ENCODE measurements at places on chromosomes 12 and 14.

DNA sequence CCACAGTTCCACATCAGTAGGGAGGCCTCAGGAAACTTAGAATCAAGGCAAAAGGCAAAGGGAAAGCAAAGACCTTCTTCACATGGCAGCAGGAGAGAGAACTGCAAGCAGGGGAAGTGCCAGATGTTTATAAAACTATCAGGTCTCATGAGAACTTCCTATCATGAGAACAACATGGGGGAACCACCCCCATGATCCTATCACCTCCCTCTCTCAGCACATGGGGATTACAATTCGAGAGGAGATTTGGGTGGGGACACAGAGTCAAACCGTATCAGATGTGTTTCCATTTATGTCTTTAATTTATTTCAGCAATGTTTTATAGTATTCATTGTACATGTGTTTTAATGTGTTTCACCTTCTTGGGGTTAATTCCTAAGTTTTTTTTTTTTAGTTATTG lies 25.8 kb downstream of the METAP2 start:
- no peak for DNase-seq

GRCh38 chr12:88142610-88142991 lies 494 bp downstream of the TMTC3 start:
- DNase-seq, result no peak

GRCh38 chr14:102878174-102878969 lies 44.1 kb upstream of the AMN start:
- DNase-seq, result no peak

GRCh38 chr14:104571246-104571645 lies 8.3 kb upstream of the C14orf180 start:
- DNase-seq, result no peak

- no peak for DNase-seq
Measured at GRCh38 chr12:121806546-121807423, 3.0 kb downstream of the SETD1B start.

DNA sequence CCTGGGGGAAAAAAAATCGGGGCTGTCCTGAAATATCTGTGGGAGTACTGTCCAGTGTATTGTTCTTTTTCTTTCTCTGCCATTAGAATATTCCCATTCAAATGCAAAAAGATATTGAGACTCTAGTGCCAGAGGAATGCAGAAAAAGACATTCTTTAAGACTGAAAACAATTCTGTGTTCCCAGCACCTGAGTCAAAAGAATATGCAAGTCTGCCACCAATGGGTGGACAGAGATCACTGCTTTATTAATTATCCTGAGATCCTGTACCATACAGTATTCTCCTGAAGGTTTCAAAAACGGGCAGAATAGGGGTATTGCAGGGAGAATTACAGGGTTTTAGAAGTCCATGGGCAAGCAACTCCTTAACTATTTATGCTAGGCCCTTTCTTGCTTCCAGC lies 361.8 kb downstream of the C12orf50 start:
- no peak for DNase-seq

- no peak for DNase-seq
Measured at GRCh38 chr12:113049976-113050742, 6.4 kb upstream of the DTX1 start.

GRCh38 chr14:39607978-39608377 lies 175.7 kb upstream of the FBXO33 start:
- no peak for DNase-seq

DNA sequence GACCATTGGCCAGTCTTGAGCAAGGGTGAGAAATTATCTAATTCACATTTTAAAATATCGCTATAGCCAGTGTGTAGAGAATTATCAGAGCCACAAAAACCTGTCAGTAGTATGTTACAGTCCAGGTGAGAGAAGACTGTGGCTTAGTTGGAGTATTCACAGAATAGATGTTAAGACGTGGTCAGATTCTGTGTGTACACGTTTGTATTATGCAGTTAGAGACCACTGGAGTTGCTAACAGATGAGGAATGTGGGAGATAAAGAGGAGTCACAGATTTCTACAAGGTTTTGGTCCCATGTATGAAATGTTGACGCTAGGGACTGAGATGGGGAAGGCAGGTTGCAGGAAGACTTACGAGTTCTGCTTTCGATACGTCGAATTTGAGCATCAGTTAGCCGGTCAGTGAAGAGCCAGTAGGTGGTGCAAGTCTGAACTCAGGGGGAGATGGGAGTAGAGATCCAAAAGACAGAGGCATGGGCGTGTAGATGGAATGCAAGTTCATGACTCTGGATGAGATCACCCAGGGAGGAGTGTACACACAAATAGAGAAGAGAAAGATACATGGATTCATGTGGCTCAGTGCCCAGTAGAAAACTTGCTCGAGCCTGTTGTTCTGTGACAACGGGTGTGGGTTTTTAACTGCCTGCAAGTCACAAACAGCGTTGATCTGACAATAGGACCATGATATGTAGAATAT lies 114.8 kb upstream of the FLRT2 start:
- DNase-seq, result no peak

DNA sequence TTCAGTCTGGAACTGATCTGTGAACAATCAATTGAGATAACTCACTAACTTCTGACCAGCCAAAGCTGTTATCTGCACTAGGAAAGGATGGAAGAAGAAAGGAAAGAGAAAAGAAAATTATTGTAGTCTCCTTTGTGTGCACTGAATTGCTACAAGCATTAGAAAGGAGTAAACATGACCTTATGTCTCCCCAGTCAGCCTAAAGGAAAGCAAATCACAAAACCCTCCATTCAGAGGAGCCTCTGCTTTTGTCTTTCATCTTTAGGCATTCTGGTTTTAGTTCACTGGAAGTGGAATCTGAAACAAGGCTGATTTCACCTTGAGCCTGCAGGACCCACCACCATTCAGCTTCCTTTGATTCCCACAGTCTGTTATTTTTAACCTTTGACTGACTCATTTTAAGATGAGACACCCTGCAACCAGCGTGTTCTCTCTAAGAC lies 26.0 kb downstream of the TBX3 start:
- no peak for DNase-seq

- DNase-seq, result no peak
Measured at GRCh38 chr12:132227782-132228475, 83.7 kb downstream of the NOC4L start.

- no peak for DNase-seq
Measured at GRCh38 chr14:35387219-35387618, 17.3 kb downstream of the NFKBIA start.

- DNase-seq, result no peak
Measured at GRCh38 chr12:67647181-67647798, 1.3 kb upstream of the DYRK2 start.

DNA sequence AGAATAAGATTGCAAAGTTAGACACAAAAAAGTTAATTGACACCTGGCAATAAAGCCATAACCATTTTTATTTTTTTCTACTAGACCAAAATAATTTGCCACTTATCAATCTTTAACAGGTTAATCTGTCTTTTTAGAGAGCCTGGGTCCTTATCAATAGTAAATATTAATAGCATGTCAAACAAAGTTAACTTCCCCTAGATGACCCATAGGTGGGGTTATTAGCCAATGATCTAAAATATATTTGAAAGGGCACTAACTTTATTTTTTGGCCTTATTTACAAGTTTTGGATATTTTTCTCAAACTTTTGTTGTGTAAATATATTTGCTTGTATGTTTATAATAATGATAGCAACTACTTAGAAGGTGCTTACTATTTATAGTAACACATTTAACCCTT lies 3.9 kb downstream of the ANKRD33 start:
- no peak for DNase-seq

DNA sequence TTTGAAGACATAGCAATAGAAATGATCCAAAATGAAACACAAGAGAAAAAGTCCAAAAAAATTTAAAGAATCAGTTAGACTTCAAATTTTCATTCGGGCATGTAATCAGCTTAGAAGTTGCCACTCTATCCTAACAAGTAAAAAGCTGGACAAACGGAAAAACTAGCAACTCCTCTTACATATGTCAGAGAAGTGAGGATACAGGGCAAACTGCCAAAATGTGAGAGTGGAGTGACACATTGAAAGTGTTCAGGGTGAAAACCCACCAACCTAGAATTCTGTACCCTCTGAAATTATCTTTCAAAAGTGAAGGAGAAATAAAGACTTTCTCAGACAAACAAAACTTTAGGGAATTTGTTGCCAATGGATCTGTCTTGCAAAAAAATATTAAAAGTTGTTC lies 42.0 kb upstream of the CHPT1 start:
- DNase-seq, result no peak

DNA sequence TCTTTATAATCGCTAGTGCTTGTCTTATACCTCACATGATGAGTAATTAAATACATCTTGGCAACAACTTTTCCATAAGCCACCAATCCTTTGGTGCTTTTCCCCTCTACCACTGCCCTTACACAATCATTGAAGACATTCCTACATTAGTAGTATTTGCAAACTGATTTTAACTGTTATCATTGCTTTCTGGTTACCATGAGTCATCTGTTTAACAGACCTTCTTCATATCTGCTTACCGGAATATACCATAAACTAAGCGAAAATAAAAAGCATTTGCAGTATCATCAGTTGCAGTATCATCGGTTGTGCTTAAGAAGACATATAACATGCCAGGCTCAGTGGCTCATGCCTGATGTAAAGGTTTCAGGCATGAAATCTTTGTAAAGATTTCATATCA lies 54.8 kb upstream of the PLEKHA5 start:
- DNase-seq, result no peak

DNA sequence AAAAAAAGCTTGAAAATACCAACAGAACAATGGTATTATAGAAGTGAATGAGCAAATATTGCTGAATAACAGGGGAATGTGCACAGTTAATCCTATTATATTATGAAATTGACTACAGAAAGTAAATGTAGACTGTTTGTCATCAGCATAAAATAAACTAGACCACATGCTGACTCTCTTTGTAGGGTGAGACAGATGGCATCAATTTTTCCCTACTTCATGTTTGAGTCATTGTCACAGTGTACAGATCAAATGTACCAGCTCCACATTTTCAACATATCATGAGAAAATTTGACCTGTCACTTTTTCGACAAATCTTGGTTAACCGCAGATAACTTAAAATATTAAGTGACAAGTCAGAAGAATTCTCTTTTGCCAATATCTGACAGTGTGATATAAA lies 421.0 kb downstream of the RPL10L start:
- DNase-seq, result no peak

GRCh38 chr14:99230208-99231151 lies 41.5 kb downstream of the BCL11B start:
- DNase-seq, result no peak

- DNase-seq, result no peak
Measured at GRCh38 chr12:88202500-88202899, 60.4 kb downstream of the TMTC3 start.
